ENCODE measurements at places on chromosomes 1 and 21. TPM values are rescaled to one million over a fixed set of nuclear protein-coding genes. Genes with fewer than 3 reads are reported as not detected.

CNIH3 gene
- 5.0 TPM for total RNA-seq

PLCH2 gene
- 0.18 TPM for total RNA-seq

DNA sequence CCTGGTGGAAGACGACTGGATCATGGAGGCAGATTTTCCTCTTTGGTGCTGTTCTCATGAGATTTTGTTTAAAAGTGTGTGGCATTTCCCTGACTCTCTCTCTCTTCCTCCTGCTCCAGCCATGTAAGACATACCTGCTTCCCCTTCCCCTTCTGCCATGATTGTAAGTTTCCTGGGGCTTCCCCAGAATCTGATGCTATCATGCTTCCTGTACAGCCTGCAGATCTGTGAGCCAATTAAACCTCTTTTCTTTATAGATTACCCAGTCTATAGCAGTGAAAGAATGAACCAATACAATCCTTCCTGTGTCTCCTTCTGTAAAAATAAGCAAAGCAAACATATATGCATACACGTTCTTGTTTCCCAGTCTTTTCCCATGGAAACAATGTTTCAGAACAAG lies 273.2 kb downstream of the DYRK1A start:
- no peak overlapping the region for H3K27ac ChIP-seq
- DNase-seq = no peak
- H3K4me3 ChIP-seq = no peak overlapping the region
- no peaks in the 10 kb centered on the region for H3K27me3 ChIP-seq
- peaks cover 25% of the 10 kb centered on the region for H3K4me1 ChIP-seq

DNA sequence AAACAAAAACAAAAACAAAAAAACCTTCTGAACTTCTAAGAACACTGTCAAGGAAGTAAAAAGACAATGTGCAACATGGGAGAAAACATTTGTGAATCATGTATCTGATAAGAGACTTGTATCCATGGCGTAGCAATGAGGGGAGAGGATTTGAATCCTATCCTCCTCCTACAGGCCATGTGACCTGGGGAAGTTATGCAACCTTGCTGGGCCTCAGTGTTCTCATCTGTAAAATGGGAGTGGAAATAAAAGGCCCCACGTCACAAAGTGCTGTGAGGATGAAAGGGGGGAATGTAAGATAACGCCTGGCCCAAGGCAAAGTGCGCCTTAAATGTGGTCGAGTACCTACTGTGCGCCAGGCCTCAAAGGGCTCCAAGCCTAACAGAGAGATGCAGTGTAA lies 83.7 kb downstream of the DISP3 start:
- 0 out of 2 replicates have a peak, but pooled peaks cover 3% of the 10 kb centered on the region for H3K27me3 ChIP-seq
- peaks cover 35% of the 10 kb centered on the region for H3K4me1 ChIP-seq
- H3K27ac ChIP-seq = no peak overlapping the region

GRCh38 chr1:227390525-227390924 lies 72.2 kb upstream of the CDC42BPA start:
- no peaks in the 10 kb centered on the region for H3K27me3 ChIP-seq
- H3K4me1 ChIP-seq = peaks cover 8% of the 10 kb centered on the region
- H3K36me3 ChIP-seq = no peaks in the 10 kb centered on the region
- no peak for DNase-seq
- no peak overlapping the region for H3K27ac ChIP-seq

GRCh38 chr1:223834660-223835263 lies 11.0 kb downstream of the TP53BP2 start:
- H3K36me3 ChIP-seq = no peaks in the 10 kb centered on the region
- H3K4me3 ChIP-seq = no peak overlapping the region
- H3K27me3 ChIP-seq = no peaks in the 10 kb centered on the region
- no peak overlapping the region for H3K27ac ChIP-seq
- DNase-seq = no peak

GRCh38 chr21:44365967-44366585 lies 12.7 kb downstream of the TRPM2 start:
- peaks cover 27% of the 10 kb centered on the region for H3K27me3 ChIP-seq
- H3K36me3 ChIP-seq = no peaks in the 10 kb centered on the region
- DNase-seq = no peak
- H3K4me3 ChIP-seq = no peak overlapping the region
- peaks cover 10% of the 10 kb centered on the region for H3K4me1 ChIP-seq

DNA sequence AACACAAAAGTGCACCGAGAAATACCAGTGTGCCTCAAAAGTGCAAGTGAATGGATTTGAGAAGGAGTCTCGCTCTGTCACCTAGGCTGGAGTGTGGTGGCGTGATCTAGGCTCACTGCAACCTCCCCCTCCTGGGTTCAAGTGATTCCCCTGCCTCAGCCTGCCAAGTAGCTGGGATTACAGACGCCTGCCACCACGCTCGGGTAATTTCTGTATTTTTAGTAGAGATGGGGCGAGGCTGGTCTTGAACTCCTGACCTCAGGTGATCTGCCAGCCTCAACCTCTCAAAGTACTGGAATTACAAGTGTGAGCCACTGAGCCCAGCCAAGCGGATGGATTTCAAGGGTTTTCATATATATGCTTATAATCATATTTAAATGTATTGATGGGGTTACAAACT lies 35.8 kb downstream of the PRRX1 start:
- no peaks in the 10 kb centered on the region for H3K36me3 ChIP-seq
- H3K4me3 ChIP-seq = no peak overlapping the region
- H3K27ac ChIP-seq = no peak overlapping the region
- no peak for DNase-seq

- no peaks in the 10 kb centered on the region for H3K36me3 ChIP-seq
- no peak for DNase-seq
- no peak overlapping the region for H3K4me3 ChIP-seq
- no peak overlapping the region for H3K27ac ChIP-seq
- peaks cover 22% of the 10 kb centered on the region for H3K4me1 ChIP-seq
These were observed 114.5 kb upstream of the C1orf21 start for GRCh38 chr1:184272175-184272866.

GRCh38 chr1:230507666-230508402 lies 81.7 kb upstream of the PGBD5 start:
- no peak for DNase-seq
- 0 out of 2 replicates have a peak, but pooled peaks cover 3% of the 10 kb centered on the region for H3K4me1 ChIP-seq
- no peaks in the 10 kb centered on the region for H3K27me3 ChIP-seq
- no peak overlapping the region for H3K4me3 ChIP-seq
- peaks cover 3% of the 10 kb centered on the region for H3K36me3 ChIP-seq

- H3K4me3 ChIP-seq = no peak overlapping the region
- no peaks in the 10 kb centered on the region for H3K27me3 ChIP-seq
- no peak overlapping the region for H3K27ac ChIP-seq
- no peaks in the 10 kb centered on the region for H3K4me1 ChIP-seq
These were observed 58.0 kb downstream of the MEGF6 start for GRCh38 chr1:3553166-3553939.

C1orf210 gene
- 11.7 TPM for total RNA-seq

DNA sequence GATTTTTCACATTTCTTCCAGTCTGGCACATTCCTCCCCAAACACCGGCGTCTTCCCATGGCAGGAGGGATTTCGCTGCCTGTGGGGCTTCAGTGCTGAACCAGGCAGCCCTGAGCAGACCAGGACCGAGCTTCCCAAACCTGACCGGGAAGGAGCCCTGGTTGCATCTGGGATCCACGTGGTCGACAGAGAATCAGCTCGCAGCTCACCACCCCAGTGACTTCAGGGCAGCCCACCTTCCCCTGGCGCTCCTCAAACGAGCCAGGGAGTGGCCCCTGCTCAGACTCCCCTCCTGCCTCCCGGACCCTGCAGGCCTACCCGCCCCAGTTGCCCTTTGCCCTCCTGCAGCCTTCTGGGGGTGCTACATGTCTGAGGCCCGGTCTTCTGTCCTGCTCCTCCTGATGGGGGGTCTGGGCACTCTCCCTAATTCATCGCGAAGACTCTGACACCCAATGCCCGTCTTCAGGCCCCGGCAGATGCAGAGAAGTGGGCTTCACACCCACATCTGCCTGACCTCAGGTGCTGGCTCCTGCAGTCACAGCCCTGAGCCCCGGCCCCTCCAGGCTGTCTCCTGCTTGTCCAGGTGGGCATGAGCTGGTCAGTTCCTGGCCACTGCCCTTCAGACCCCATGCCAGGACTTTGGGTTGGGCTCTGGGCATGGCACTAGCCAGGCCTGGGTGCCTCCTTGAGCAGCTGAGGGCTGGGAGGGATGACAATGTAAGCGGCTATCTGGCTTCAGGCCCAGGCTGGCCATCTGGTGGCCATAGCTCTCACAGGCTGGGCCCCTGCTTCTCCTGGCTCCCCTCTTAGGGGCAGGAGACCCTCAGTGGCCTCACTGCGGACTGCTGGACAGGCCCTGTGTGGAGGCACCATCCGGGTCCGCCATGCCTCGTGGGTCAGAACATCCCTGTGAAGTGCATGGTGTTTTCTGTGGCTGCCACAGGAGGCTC lies 26.1 kb upstream of the PRSS38 start:
- H3K4me3 ChIP-seq = peak overlapping the region; percentile 76
- no peak for DNase-seq
- no peaks in the 10 kb centered on the region for H3K36me3 ChIP-seq

GRCh38 chr1:7656557-7657215 lies 114.4 kb upstream of the VAMP3 start:
- H3K27ac ChIP-seq = no peak overlapping the region
- H3K4me1 ChIP-seq = no peaks in the 10 kb centered on the region
- H3K4me3 ChIP-seq = no peak overlapping the region
- DNase-seq = no peak
- no peaks in the 10 kb centered on the region for H3K36me3 ChIP-seq
- no peaks in the 10 kb centered on the region for H3K27me3 ChIP-seq

GBP6 gene
- not detected for total RNA-seq

DNA sequence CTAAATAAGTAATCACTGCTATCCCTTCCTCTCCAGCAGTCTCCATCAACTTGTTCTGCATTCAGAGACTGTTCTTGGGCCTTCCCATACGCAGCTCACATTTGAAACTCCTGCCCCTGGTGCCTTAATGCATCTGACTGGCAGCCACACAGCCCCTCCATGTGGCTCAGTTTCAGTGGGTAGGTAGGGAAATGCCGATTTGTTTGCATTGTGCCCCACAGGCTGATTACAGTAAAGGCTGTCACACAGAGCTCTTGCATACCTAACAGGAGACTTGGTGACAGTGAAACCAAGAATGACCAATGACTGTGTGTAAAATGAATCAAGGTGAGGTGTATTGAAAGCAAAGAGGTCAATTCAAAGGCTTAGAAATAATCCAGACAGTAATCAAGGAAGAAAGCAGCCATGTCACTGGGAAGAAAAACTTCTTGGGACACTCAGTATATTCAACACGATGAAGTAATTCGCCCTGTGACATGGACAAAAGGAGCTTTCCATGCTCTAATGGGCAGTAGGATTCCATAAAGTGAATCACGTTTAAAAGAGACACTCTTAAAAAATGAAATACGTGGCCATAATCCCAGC lies 12.7 kb upstream of the B3GALNT2 start:
- H3K27me3 ChIP-seq = no peaks in the 10 kb centered on the region
- H3K4me3 ChIP-seq = no peak overlapping the region
- no peak for DNase-seq
- no peaks in the 10 kb centered on the region for H3K36me3 ChIP-seq

DNA sequence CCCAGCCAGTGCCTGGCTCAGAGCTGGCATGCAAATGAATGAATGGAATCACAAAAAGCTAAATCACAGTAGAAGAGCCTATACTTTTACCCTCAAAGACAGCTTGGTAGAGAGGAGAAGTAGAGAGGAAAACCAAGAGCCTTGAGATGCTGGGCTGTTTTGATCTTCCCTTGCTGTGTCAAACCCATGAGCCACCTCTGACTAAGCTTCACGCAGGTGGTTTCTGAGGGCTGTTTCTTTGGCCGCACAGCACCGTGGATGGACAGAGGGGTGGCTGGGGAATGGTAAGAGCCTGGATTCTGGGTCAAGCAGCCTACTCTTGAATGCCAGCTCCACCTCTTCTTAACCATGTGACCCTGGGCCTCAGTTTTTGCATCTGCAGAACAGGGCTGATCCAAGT lies 18.6 kb downstream of the ABCG1 start:
- DNase-seq = no peak
- no peak overlapping the region for H3K27ac ChIP-seq

TDRD5 gene
- 0.66 TPM for total RNA-seq

GRCh38 chr1:48560116-48560515 lies 88.1 kb upstream of the SPATA6 start:
- no peaks in the 10 kb centered on the region for H3K36me3 ChIP-seq
- DNase-seq = no peak
- H3K27me3 ChIP-seq = no peaks in the 10 kb centered on the region
- peaks cover 10% of the 10 kb centered on the region for H3K4me1 ChIP-seq
- H3K4me3 ChIP-seq = no peak overlapping the region

GRCh38 chr1:162633081-162633762 lies 958 bp downstream of the DDR2 start:
- peaks cover 21% of the 10 kb centered on the region for H3K4me1 ChIP-seq
- H3K27ac ChIP-seq = peak overlapping the region; percentile 60

CHI3L1 gene
- total RNA-seq = 0.27 TPM

- peaks cover 6% of the 10 kb centered on the region for H3K27me3 ChIP-seq
- peak overlapping the region; percentile 91 for H3K4me3 ChIP-seq
- H3K36me3 ChIP-seq = no peaks in the 10 kb centered on the region
- DNase-seq = peak; percentile 30
These were observed 891 bp downstream of the RPS6KA1 start for GRCh38 chr1:26530410-26530894.

- peaks cover 4% of the 10 kb centered on the region for H3K27me3 ChIP-seq
- no peak overlapping the region for H3K4me3 ChIP-seq
- peak; percentile 79 for DNase-seq
- peak overlapping the region; percentile 92 for H3K27ac ChIP-seq
- no peaks in the 10 kb centered on the region for H3K36me3 ChIP-seq
These were observed 98.4 kb downstream of the EBNA1BP2 start for GRCh38 chr1:43073490-43074230.

GRCh38 chr21:45866551-45866950 lies 115.0 kb upstream of the COL6A1 start:
- H3K27ac ChIP-seq = 0 out of 2 replicates have a peak overlapping the region, but pooled peaks have one; percentile 79
- no peaks in the 10 kb centered on the region for H3K4me1 ChIP-seq
- H3K36me3 ChIP-seq = no peaks in the 10 kb centered on the region
- DNase-seq = no peak
- H3K27me3 ChIP-seq = no peaks in the 10 kb centered on the region

PCAT6 gene
- 11.2 TPM for total RNA-seq

HLX gene
- total RNA-seq = 0.53 TPM

- H3K27ac ChIP-seq = no peak overlapping the region
- DNase-seq = no peak
- no peaks in the 10 kb centered on the region for H3K4me1 ChIP-seq
- no peaks in the 10 kb centered on the region for H3K27me3 ChIP-seq
- no peaks in the 10 kb centered on the region for H3K36me3 ChIP-seq
- no peak overlapping the region for H3K4me3 ChIP-seq
These were observed 47.0 kb upstream of the PLA2G4A start for GRCh38 chr1:186781730-186782129.

IFNAR2 gene
- 13.3 TPM for total RNA-seq

- H3K4me3 ChIP-seq = no peak overlapping the region
- peaks cover 7% of the 10 kb centered on the region for H3K27me3 ChIP-seq
- DNase-seq = no peak
- H3K36me3 ChIP-seq = peaks cover 12% of the 10 kb centered on the region
These were observed 107.1 kb downstream of the TLR5 start for GRCh38 chr1:223035724-223036478.

ACTL8 gene
- total RNA-seq = 0.80 TPM

- H3K36me3 ChIP-seq = no peaks in the 10 kb centered on the region
- no peak for DNase-seq
- peaks cover 28% of the 10 kb centered on the region for H3K4me1 ChIP-seq
- peaks cover 29% of the 10 kb centered on the region for H3K27me3 ChIP-seq
- H3K4me3 ChIP-seq = peak overlapping the region; percentile 90
These were observed 119.4 kb upstream of the RRP15 start for GRCh38 chr1:218165701-218166114.

NTMT2 gene
- 0.44 TPM for total RNA-seq

FAM151A gene
- total RNA-seq = 0.11 TPM

- H3K36me3 ChIP-seq = no peaks in the 10 kb centered on the region
- peaks cover 20% of the 10 kb centered on the region for H3K4me1 ChIP-seq
- peak overlapping the region; percentile 59 for H3K4me3 ChIP-seq
These were observed 6.3 kb downstream of the CDKN2C start for GRCh38 chr1:50976111-50976889.

GRCh38 chr1:89719502-89720306 lies 86.8 kb downstream of the LRRC8C start:
- no peaks in the 10 kb centered on the region for H3K27me3 ChIP-seq
- no peaks in the 10 kb centered on the region for H3K36me3 ChIP-seq
- no peak overlapping the region for H3K4me3 ChIP-seq
- H3K4me1 ChIP-seq = peaks cover 3% of the 10 kb centered on the region
- DNase-seq = no peak
- H3K27ac ChIP-seq = no peak overlapping the region
